ENCODE measurements at places on chromosomes 5 and 9.

DNA sequence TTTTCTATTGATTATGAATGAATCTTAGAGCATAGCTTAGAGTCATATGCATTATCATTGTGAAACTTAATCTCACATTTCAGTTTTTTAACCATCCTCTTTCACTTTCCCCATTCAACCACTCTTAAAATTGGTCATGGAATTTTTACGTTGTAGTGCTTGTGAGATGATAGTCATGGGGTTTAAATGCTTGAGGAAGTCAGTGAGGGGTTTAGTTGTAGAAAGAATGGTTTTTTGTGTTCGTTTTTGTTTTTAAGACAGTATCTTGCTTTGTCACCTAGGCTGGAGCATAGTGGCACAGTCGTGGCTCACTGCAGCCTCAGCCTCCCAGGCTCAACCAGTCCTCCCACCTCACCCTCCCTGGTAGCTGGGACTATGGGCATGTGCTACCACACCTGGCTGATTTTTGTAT lies 19.6 kb downstream of the UGCG start:
- DNase-seq: no peak

DNA sequence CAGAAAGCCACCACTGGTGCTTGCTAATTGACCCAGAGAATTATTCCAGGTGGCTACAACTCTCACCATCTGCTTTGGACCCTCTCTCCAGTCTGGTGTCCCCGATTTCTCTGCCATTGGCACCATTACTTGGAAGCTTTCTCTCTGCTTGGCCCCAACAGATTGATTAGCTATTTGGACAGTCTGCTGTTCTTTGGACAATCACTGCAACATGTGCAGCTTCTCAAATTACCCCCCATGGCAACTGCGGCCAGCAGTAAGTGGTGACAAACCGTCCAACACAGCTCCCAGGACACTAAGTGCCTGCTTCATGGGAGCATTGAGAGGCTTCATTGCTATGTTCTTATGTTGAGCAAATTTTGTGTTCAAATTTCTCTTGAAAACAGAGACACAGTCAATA lies 309.8 kb downstream of the TAF11L14 start:
- DNase-seq: no peak

GRCh38 chr5:120938604-120939003 lies 474.5 kb downstream of the PRR16 start:
- no peak for DNase-seq

DNA sequence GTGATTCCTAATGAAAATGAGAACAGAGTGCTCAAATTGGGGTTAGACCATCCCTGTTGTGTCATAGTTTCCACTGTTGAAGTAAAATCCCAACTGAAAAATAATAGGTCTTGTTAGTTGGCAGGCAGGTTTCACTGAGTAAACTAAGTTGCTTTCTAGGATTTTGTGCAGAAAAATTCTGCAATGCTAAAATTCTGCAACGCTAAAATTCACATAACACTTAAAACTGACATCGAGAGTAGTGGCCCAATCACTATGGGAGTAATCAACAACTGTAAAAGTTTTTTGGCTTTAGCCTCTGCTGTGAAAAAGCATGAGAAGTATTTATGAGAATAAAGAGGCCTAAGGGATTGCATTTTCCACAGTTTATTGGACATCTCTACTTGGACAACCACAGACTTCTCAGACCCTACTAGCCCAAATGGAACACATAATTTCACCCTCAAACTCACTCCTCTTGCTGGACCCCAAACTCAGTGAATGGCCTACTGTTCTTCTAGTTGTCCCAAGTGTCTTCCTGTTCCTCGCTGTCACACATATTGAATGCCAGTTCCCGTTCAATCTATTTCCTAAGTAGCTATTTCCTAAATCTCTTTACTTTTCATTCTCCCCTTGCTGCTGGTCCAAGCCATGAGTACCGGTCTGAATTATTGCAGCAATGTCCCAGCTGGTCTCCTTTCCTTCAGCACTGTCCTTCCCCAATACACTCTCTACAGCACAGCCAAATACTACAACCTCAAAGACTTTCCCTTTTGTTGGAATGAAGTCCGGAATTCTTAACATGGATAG lies 355.4 kb downstream of the PDE4D start:
- no peak for DNase-seq

DNA sequence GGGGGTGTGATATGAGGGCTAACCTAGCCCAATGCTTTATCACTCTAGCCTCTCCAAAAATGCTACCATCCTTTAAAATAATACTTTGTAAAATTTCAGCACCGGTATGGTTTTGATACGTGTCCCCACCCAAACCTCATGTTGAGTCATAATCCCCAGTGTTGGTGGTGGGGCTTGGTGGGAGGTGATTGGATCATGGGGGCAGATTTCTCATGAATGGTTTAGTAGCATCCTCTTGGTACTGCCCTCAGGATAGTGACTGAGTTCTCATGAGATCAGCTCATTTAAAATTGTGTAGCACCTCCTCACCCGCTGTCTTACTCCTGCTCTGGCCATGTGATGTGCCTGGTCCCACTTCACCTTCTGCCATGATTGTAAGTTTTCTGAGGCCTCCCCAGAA lies 35.0 kb upstream of the ANKH start:
- no peak for DNase-seq

GRCh38 chr5:131950706-131951105 lies 5.2 kb upstream of the MEIKIN start:
- no peak for DNase-seq

- DNase-seq: no peak
These were observed 30.4 kb upstream of the KLF9 start for GRCh38 chr9:70444904-70445303.

- no peak for DNase-seq
These were observed 419.7 kb upstream of the BRINP1 start for GRCh38 chr9:119788921-119789320.

- DNase-seq: no peak
These were observed 764 bp downstream of the PCDHA11 start for GRCh38 chr5:140869555-140869886.

- DNase-seq: no peak
These were observed 25.7 kb upstream of the C5orf47 start for GRCh38 chr5:173963182-173963838.

- peak; percentile 48 for DNase-seq
These were observed 2.4 kb downstream of the ANXA6 start for GRCh38 chr5:151154931-151155774.

GRCh38 chr5:2295476-2295875 lies 412.8 kb upstream of the IRX4 start:
- DNase-seq: no peak

- DNase-seq: peak; percentile 22
These were observed at the start of gene PTGES for GRCh38 chr9:129752900-129753729. Gene PTGES, minus strand, starts transcription at chr9:129753042. Its CDS starts 30 bp downstream, at chr9:129753012.

Data from stimulated activated CD8-positive, alpha-beta memory T cell treated with anti-CD3 and anti-CD28 coated beads, Interleukin-4, amount 100 ng/mL, for 1 hour (primary cell).